Motor neuron (in vitro differentiated cells): ENCODE measurements at places on chromosomes 3 and 15. TPM values are rescaled to one million over a fixed set of nuclear protein-coding genes. Genes with fewer than 3 reads are reported as not detected.

Gene PLA2G4D
- 0.08 and 0.09 TPM in 2 replicates for total RNA-seq

DNA sequence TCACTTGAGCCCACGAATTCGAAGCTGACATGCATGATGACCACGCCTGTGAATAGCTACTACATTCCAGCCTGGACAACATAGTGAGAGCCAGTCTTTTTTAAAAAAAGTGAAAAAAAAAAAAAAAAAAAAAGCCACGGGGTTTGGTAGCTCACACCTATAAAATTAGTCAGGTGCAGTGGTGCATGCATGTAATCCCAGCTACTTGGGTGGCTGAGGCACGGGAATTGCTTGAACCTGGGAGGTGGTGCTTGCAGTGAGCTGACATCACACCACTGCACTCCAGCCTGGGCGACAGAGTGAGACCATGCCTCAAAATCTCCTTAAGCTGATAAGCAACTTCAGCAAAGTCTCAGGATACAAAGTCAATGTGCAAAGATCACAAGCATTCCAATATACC is 44.4 kb downstream of the CSNK1G1 start:
- no peak for ATAC-seq

DNA sequence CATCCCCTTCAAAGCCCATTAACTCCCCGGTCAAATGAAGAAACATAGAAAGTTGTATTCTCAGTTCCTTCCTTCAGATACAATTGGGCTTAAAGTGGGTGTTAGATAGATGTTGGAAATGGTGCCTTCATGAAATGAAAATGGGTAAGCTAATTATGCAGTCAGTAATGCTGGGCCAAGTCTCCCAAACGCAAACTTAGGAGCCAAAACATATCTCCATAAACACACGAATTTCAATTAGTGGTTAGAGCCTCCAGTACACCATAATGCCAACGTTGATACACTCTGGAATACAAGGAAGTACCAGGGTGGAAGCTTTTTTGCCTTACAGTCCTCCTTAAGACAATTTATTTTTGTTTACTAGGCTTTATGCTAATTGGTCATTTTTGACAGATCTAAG is 1059.0 kb downstream of the TUSC7 start:
- no peak for ATAC-seq

Gene PPP1R14D
- total RNA-seq, result not detected in 2 replicates

- ATAC-seq, result no peak
Measured at GRCh38 chr3:187734841-187735240, 10.4 kb downstream of the BCL6 start.

DNA sequence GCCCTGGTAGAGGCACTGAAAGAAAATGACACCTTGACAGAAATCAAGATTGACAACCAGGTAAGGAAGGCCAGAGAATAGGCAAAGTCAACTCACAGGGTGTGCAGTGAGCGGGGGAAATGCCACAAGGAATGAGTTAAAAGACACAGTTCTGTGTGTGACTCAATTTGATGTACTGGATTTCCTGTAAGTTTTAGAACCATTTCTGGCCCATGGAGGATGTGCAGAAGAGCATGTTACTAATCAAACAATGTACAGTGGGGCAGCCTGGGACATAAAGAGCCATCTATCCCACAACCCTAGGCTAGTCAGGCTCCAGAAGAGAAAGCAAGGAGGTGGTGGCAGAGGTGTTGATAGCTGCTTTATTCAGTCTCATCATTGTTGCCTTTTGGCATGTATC is 31.2 kb upstream of the TMOD3 start:
- no peak for ATAC-seq

- no peak for ATAC-seq
Measured at GRCh38 chr15:77921664-77922063, 155.8 kb downstream of the TBC1D2B start.

Gene CCDC32
- total RNA-seq, result 34.6 and 36.3 TPM in 2 replicates
